ENCODE measurements at places on chromosomes 6 and 20.

DNA sequence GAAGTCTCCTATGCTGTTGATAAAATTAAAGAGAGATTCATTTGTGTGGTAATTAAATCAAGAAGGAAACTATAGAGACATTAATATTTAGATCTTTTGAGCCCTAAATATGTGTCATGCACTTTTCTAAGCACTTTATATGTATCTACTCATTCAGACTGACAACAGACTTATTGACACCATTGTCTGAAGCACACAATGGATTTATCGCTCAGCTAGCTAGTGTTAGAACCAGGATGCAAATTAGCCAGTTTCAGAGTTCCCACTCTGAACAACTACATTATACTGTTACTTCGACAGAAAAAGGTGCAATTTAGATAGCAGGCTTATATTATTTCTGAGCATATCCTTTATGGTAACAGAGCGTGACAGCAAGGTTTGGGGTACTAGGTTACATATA, 27.7 kb upstream of the KIAA0408 start:
- DNase-seq = no peak

GRCh38 chr6:143966312-143966711, 41.7 kb downstream of the PLAGL1 start:
- DNase-seq = no peak

DNA sequence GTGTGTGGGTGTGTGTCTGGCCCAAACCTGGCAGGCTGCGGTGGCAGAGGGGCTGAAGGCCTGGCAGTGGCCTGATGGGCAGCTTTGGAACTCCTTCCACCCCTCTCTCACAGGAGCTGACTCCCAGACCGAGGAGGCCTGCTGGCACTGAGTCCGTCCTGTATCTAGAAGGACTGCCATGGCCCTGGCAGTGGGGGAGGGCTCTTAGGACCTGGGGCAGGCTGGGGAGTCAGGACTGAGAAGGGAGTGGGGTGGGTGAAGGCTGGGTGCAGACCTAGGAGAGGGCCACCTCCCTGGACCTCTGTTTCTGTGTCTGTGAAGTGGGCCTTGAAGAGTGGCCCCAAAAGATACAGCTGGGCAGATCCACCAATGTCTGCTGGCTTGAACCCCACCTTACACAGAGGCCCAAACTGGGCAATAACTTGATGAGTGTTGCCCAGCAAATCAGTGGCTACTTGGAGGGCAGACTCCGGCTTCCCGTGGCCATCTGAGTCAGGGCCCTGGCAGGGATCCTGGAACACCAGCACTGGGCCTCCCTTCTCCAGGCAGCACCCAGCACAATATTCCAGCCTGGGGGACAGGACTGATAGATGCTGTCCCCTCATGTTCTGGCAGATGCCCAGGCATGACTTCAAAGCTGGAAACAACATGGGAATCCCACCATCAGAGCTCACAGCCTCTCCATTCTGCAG, 46.7 kb upstream of the BLCAP start:
- DNase-seq = no peak

DNA sequence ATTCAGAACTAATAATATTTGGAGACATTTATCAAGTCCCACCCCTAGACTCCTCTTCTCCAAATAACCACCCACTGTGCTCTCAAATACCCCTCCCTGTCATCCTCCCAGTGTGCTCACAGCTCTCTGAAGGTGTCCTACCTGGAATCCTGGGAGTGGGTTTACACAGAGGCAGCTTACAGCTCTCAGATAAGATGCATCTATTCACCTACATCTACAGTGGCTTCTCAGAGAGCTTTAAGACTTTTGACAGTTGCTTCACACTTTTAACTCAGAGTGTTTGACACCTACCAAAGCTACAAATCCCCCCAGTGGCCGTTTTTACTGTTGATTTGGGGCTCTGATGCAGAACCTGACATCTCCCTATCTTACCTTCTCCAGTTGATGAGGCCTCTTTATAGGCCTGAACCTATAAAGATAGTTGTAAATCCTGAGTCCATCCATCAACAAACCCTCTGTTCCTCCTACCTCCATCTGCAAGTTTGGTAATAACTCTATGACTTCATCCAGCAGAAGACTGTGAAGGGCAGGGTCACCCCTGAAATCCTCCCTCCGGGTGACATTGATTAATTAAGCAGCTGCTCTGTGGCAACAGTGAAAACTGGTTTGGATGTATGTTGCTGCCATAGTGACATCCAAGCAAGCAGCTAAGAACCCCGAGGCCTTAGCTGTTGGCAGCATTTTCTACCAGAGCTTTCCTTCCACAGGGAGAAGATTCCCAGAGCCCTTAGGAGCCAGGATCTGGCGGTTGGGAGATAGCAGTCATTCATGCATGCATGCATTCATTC, 226.1 kb upstream of the RREB1 start:
- no peak for DNase-seq

DNA sequence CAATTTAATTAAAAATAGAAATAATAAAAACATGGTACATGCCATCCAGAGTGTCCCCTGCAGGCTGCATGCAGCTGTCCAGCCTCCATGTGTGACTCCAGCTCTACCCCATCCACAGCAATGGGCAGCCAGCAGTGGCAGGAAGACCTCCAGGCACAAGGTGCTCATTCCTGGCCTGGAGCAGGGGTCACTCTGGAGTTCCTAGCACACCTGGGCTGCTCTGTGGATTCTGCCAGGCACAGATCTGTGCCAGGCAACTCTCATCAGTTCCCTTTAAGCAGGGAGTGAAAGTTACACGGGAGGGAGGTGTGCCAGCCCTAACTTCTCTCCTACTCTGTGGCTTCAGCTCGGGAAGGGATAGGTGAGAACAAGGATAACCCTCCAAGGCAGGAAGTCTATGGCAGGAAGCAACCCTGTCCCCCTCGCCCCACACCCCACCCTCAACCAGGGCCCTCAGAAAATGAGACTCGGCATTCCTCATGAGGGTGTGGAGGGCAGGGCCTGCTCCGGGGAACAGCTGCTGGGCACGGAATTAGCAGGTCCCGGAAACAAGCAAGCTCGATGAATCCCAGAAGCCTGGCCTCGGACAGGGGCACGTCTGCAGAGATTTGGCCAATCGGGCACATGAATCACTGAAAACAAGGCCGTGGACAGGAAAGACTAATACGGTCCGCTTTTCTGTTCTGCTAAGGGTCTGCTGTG, 10.0 kb downstream of the JPH2 start:
- DNase-seq = no peak

- no peak for DNase-seq
These were observed 7.2 kb downstream of the PXDC1 start for GRCh38 chr6:3744211-3744900.

GRCh38 chr6:91534614-91535013, 947.7 kb upstream of the MAP3K7 start:
- DNase-seq = no peak

- no peak for DNase-seq
These were observed 5.9 kb downstream of the NKX2-4 start for GRCh38 chr20:21391185-21391971.

- no peak for DNase-seq
These were observed 58.0 kb downstream of the LRRC1 start for GRCh38 chr6:53852805-53853204.

GRCh38 chr20:5933802-5934436, 16.4 kb downstream of the TRMT6 start:
- DNase-seq = no peak

DNA sequence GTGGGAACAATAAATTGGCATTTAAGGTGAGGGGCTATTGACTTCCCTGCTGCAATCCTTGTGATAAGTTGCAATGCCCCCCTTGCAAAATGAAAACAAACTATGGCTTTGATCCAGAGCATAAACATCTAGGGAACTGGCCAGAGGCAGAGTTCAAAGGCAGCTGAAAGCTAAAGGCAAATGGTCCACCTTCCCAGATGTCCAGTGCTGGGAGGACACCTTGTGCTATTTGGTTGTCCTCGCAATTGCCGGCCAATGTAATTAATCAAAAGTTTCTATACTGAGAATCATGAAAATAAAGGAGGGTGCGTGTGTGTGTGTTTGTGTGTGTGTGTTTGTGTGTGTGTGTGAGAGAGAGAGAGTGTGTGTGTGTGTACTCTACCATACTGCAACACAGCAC, 337.4 kb downstream of the CBLN4 start:
- no peak for DNase-seq

DNA sequence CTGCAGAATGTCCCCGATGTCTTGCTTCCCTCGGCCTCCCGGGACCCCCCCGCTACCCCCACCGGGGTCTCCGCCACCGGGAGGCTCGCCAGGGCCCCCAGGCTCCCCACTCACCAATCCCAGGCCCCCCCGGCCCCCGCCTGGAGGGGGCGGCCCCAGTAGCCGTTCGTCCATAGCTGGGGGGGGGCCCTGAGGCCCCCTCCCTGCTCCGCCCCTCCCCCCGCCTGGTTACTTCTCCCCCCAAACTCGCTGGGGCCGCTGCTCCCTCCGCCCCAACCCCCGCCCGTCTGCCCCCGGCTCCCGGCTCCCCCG, 304 bp downstream of the PBX2 start:
- no peak for DNase-seq

DNA sequence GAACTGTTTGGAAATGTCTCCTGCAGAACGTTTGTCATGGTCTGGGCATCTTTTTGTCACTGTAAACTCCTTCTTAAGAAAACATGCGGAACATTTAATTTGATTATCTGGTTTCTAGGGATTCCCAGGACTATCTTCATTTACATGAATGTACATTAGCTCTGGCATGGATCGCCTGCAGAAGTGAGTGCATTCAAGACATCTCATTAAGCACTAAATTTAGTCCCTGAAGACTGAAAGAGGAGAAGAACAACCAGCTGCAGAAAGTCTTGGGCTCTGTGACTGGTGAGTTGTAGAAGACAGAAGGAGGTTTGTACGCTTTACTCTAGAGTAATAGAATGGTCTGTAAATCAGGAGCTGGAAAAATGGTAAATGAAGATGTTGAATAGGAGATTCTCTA, 540.7 kb downstream of the BCKDHB start:
- no peak for DNase-seq

- no peak for DNase-seq
These were observed 207.1 kb upstream of the POU3F2 start for GRCh38 chr6:98627129-98627775.

DNA sequence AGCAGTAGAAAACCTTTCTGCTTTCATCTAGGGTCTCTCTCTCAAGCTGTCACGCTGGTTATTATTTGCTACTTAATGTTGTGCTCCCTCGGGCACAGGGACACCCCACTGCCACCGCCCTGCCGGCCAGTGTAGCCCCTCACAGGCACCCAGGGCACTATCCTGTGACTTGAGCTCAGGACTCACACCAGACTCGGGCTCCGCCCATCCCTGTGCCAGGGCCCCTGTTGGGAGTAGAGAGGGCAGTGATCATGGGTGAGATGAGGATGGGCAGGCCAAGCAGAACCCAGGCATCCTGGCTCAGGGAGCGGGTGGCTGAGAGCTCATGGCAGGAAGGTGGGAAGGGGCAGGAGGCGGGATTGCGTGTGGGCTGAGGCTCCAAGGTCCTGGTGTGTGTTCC, 371.9 kb downstream of the ZFAND3 start:
- DNase-seq = no peak

- no peak for DNase-seq
These were observed 781.6 kb upstream of the CHD6 start for GRCh38 chr20:42399802-42400201.

GRCh38 chr6:125104425-125104824, 49.1 kb upstream of the TPD52L1 start:
- no peak for DNase-seq

DNA sequence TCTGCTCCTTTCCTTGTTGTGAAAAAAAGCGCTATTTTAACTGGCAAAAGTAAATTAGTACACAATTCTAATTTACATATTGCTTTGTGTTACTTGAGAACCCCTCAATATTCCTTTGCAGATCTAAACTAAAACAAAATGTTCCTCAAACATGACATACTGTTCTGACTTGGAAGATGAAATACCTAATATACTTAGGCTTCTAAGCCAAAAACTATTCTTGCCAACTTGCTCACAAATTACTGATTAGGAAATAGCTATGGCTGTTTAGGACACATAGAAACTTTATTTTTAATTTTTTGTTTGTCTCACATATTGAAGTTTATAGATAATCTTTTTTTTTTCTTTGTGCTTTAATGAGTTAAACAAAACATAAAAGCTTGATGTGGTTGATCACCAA, 542.2 kb downstream of the GRIK2 start:
- DNase-seq = no peak

DNA sequence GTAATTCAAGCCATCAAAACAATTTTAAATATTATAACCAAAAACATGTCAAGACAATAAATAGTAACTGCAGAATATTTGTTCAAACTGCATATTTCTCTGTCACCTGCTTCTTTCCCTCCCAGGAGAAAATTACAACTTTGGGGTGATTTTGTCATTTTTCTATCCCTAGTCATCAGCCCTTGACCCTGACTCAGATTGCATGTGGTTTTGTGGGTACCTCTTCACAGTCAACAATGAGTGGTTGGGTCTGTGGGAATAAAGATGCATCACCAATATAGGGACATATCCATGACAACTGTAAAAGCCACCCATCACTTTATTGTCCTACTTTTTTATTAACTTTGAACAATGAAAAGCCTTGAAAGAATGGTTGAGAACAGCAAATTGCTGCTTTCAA, 7.3 kb downstream of the COL10A1 start:
- no peak for DNase-seq

- no peak for DNase-seq
These were observed 76.6 kb upstream of the CST7 start for GRCh38 chr20:24872291-24873024.

DNA sequence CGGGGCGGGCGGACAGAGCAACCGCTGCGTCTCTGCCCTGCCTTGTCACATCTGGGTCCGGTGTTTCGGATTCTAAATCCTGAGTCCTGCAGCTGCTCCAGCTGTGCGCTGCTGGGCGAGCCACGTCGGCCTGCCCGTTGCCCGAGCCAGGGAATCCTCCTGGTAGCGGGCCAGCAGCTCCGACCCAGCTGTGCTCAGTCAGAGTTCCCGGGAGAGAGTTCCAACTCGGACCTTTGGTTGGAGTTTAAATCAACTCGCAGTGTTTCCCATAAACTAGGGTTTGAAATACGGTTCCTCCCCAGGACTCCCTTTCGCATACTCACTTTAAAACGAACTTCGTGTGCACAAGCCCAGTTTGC, 315 bp upstream of the PDE10A start:
- no peak for DNase-seq

- no peak for DNase-seq
These were observed 7.1 kb downstream of the KIF13A start for GRCh38 chr6:17980329-17980728.

DNA sequence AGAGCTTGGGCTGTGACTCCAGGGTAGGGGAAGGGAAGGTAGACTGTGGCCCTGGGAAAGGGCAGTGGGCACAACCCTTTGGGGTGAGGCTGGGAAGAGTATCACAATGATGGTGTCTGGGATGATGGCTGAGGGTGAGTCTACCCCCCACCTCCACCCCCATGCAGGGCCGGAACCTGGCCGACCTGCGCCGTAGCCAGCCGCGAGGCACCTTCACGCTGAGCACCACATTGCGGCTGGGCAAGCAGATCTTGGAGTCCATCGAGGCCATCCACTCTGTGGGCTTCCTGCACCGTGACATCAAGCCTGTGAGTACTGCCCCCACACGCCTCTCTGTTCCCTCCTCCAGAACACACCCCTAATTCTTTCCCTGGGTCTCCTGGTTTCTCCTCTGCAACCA, 10.1 kb downstream of the TTBK1 start:
- DNase-seq = no peak

Data from activated naive CD4-positive, alpha-beta T cell (primary cell).